Sigmoid colon (tissue), 7 donors: ENCODE measurements at places on chromosomes 13 and 19.
A peak's percentile ranks its signal among the peaks of the same experiment; 100 is the strongest.

DNA sequence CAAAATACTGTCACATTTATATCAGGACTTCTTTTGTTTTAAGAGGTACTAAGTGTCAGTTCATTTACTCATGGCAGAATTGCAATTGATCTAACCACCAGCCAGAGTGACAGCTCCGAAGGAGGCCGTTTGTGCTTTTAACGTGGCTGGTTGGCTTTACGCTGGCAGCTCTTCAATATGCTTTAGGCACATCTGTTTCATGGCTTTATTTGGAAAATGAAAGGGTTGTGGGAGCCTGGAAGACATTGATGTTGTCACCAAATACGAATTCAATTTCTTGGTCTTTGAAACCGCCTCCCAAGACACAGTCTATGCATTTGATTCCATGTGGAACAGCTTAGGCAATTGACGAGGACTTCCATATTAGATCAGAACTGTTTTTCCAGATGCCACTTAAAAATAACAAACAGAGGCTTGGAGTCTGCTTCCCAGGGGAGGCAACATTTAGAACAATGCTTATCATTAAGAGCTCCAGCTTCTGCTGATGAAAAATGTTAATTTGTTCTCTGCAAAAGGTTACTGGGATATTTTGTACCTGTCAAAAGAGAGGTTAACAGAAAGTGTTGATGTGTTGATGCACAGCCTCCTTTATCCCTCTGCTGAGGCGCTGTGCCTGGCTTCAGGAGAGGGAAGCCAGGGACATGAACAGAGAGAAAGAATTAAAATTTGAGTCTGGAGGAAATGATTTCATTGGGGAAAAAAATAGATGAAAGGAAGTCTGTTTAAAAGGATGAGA is 64.0 kb upstream of the TNFRSF19 start:
- no peak for DNase-seq

DNA sequence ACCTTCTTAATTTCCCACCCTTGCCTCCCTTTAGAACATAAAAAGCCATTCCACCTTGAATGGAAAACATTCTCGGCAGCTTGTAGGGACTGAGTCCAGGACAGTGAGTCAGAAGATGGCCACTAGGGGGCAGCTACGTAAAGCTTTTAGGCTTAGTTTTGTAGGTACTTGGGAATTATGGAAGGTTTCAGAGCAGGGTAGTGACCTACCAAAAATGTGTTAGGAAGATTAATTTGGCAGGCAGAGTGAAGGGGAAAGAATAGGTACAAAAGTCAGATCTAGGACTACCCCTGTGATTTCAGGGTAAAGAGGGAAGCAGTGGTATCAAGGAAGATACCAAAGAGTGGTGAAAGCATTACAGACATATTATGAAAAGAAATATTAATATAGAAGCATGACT is 198.4 kb downstream of the NDFIP2 start:
- peak; percentile 81 for DNase-seq

DNA sequence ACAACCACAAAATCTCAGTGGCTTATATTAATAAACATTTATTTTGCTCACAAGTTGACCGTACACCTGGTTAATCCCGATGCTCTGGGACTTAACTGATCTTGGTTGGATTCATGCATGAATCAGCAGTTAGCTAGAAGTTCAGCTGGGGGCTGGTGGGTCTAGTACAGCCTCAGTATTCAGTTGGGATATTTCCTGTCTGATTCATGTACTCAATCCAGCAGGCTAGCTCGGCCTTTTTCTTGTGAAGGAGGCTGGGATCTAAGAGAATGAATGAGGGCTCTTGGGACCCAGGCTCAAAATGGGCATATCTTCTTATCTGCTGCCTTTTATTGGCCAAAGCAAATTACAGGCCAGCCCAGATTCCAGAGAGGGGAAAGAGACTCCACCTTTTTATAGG is 178.8 kb downstream of the KCTD12 start:
- DNase-seq: no peak

GRCh38 chr19:43286786-43287185 is 17.5 kb upstream of the PSG9 start:
- DNase-seq: no peak

GRCh38 chr19:32189956-32190706 is 155.3 kb upstream of the ZNF507 start:
- no peak for DNase-seq

GRCh38 chr19:45876411-45877197 is 9.3 kb downstream of the IRF2BP1 start:
- DNase-seq: peak; percentile 75

- peak; percentile 85 for DNase-seq
These were observed 927 bp downstream of the COL4A2 start for GRCh38 chr13:110307767-110308655.

- DNase-seq: peak; percentile 70
These were observed 552 bp downstream of the KPNA3 start for GRCh38 chr13:49791711-49792549.

DNA sequence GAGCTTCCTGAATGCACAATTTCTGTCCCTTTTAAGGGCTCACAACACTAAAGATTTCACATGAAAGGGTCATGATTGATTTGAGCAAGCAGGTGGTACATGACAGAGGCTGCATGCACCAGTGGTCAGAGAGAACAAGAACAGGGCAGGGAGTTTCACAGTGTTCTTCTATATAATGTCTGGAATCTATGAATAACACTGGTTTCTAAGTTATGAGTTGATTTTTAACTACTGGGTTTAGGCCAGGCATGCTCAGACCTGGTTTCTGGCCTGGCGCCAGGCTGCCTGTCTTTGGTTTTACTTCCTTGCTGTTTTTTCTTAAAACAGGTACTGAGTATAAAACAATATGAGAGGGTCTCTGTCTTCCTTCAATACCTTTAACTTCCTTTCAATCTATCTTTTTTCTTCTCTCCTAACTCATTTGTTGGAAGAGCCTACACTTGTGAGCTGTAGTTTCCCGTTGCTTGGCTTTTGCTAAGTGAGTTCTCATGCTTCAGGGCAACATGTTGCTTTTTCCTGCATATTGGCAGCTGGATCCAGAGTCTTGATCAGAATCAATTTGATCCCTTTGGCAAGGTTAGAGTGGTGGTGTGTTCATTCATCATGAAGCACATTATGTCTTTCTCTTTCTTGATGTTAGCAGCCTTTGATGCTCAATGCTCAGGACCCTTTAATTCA is 38.5 kb upstream of the FGF14 start:
- no peak for DNase-seq

DNA sequence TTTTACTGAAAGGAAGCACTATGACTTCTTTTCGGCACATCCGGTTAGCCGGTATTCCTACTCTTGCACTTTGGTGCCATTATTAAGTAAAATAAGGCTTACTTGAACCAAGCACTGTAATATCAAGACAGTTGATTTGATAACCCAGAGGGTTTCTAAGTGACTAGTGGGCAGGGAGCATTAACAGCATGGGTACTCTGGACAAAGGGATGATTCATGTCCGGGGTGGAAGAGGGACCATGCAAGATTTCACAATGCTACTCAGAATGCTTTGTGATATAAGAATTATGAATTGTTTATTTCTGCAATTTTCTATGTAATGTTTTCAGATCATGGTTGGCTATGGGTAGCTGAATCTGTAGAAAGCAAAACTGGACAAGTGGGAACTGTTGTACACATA is 282.1 kb downstream of the TDRD3 start:
- DNase-seq: no peak

- no peak for DNase-seq
These were observed 2.5 kb downstream of the SHISA7 start for GRCh38 chr19:55440411-55441105.

- DNase-seq: no peak
These were observed 15.0 kb downstream of the HAS1 start for GRCh38 chr19:51708811-51709210.

DNA sequence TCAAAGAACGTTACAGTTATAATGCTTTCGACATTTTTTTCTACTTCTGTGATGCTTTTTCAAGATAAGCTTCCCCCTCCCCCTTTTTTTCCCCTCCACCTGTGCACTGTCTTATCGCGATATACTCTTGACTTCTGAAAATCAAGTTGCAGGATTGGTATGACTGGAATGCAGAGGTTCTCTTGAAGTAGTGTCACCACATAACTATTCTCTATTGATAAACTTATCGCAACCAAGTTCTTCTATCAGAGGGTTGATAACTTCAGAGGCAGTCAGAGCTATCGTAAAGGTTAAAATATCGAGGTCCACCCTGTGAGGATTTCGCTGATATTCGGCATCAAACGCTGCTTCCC is 820 bp downstream of the EID2 start:
- DNase-seq: no peak

DNA sequence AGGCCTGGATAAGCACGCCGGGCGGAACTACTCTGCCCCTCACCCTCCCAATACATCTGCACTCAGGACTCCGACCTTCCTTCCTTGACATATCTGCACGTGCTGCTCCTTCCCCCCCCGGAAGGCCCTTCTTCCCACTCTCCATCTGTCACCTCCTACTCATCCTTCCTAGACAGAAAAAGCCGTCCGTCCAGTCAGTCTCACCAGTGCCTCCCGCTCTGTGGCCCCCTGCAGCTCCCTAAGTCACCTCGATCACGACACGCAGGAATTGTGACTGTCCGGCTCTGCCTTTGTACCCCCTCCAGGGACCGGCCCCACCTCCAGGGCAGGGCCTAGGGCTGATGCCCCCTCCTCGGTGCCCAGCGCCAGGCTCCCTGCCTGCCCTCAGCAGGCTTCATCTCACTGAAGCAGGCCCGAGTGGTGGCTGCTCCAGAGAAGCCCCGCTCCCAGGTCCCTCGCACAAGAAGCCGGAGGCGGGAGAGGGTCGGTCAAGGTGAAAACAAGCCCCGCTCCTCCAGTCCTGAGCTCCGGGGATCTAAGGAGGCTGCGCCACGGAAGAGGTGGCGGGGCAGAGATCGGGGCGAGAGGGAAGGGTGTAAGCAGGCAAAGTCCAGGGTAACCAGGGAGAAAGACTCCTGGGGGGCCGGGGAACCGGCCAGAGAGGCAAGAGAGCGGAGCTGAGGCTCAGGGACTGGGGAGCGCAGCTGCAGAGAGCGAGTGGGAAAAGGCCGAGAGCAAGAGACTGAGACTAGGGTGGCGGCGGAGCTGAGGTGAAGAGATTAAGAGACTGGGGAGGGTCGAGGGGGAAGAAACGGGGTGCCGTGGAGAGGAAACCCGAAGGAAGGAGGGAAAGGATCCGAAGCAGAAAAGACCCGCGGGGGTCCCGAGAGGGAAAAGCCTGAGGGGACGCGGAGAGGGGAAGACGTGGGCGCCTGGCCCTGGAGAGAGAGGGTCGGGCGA is 1.1 kb downstream of the PPP6R1 start:
- DNase-seq: no peak

DNA sequence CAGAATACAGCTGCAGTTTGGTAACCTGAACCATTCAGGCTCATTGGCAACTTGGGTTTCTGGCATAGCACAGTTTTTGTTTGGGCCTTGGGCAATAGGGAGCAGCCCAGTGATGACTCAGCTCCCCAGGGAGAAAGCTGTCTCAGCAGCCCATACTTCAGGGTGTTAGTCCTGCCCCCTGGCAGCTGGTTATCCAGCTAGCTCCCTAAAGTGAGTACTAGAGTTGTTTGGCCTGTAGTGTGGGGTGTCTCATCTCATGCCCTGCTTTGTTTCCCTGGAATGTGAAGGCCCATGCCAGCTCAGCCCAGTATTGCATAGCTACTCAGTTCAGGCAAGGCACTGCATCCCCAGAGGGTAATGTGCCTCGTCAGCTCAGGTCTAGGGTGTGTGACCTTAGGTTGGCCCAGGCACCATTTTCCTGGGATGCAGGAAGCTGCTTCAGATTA is 18.2 kb upstream of the ZNF543 start:
- DNase-seq: no peak

DNA sequence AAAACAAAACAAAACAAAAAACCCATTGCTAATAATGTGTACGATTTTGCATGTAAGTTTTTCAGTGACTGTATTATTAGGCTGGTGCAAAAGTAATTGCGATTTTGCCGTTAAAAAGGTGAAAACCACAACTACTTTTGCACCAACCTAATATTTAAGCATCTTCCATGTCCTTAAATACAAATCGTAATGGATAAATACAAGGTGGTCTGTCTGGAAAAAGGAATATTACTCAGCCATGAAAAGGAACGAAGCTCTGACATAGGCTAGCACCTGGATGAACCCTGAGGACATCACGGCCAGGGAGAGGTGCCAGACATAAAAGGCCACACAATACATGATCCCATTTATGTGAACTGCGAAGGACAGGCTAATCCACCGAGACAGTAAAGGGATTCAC is 33.2 kb downstream of the GADD45B start:
- DNase-seq: no peak

DNA sequence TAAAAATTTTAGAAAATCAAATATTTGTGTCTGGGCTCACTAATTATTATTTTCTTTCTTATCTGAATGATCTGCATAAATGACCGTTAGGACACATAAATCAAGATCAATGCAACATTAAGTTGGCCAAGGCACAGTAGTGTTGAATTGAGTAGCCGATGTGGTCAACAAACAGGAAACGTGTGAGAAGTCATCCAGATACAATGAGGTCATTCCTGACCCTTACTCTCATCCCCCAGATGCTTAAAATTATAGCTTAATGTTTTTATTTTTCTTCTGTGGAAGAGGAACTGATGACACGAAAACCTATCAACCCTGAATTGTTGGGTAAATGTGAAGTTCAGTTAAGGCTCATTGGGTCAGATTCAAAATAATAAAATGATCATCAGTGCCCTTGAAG is 222.9 kb downstream of the RFC3 start:
- DNase-seq: no peak

- no peak for DNase-seq
These were observed 6.3 kb upstream of the POU4F1 start for GRCh38 chr13:78609464-78610205.

GRCh38 chr13:20412691-20413355 is 112.8 kb downstream of the CRYL1 start:
- DNase-seq: no peak

DNA sequence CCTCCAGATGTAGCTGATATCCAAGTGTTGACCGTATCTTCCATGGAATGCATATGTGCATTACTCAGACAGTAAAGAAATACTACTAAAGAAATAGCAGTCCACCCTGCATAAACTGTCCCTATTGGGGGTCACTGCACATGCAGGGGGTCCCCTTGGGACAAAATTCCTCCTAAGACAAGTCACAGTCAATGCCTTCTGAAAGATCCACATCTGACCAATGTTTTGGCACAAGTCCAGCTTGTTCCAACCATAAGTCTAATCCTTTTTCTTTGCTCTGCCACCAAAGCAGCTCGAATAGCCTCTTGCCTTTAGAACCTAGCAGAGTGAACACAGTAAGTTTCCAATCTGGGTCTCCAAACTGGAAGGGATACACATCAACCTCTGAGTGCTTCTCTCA is 87.9 kb downstream of the DIAPH3 start:
- DNase-seq: no peak

DNA sequence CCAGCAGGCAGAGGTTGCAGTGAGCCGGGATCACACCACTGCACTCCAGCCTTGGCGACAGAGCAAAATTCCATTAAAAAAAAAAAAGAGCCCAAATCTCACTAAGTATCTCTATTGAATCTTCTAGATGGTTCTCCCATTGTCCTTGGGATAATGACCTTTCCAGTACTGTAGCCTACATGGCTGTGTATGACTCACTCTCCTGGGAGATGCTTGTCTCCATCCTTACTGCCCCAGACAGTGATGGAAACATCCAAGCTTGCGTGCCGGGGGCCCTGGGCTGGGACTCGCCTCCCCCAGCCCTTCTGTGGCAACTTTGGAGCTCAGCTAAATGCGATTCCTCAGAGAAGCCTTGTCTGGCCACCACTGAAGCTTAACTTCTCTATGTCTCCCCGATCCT is 49.7 kb downstream of the NWD1 start:
- no peak for DNase-seq

GRCh38 chr19:3302755-3303154 is 63.6 kb upstream of the NFIC start:
- no peak for DNase-seq
